ENCODE measurements at places on chromosomes 1 and 21.

DNA sequence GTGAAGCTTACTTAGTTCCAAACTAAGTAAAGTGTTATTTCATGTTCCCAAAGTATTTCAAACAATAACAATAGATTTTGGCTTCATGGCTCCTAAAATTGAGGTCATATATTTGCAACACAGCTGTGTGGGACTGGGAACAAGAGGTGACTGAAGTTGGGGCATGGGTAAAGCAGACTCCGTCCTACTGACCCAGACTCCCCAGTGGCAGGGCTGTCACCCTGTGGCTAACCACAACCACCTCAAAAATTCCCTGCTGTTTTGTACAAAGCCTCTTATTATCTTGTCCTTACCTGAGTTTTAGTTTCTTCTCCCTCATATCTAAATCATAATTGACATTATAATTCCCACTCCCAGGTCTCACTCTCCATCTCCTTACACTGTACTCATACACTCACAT lies 117.6 kb downstream of the PTGER3 start:
- DNase-seq: no peak

GRCh38 chr1:24119489-24119858 lies 7.5 kb upstream of the MYOM3 start:
- DNase-seq: no peak

DNA sequence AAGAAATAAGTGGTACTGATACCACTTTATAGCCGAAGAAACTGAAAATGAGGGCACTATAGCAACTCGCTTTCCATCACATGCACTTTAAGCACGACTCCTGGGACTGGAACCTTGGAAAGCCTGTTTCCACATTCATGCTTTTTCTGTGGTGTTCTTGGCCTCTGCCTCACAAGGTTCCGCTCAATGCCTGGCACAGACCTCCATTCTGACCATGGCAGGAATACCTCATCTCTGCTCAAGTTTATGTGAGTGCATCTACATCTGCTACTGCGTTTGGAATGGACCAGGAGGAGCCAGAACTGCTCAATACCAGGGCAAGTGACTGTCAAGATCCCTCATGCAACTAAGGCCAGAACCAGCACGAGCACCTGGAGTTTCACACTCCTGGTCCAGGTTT lies 11.6 kb downstream of the NGF start:
- no peak for DNase-seq

- no peak for DNase-seq
These were observed 60.2 kb downstream of the RIPK4 start for GRCh38 chr21:41706678-41707077.

- DNase-seq: no peak
These were observed 99.6 kb downstream of the ZZZ3 start for GRCh38 chr1:77582905-77583304.

DNA sequence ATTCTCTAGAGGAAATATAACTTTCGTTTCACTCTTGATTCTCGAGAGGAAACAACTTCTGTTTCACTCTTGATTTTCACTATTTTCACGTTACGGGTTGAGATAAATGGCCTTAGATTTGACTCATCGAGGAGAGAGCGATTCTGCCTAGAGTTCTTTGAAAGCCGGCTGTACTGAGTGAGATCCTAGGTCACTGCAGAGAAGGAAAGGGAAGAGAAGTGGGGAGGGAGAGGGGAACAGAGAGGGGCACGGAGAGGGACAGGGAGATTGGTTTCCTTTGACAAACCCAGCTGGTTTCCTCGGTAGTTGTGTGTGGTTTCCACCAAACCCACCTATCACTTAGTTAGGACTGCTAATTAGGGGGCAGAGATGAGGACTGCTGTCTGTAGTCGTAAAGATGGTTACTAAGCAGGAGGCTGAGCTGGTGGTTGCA lies 21.6 kb upstream of the GPR137B start:
- DNase-seq: no peak

GRCh38 chr1:156420205-156421061 lies 51.4 kb downstream of the RHBG start:
- DNase-seq: no peak

GRCh38 chr1:190147616-190148015 lies 330.0 kb downstream of the BRINP3 start:
- DNase-seq: no peak

GRCh38 chr1:32263744-32264143 lies 12.7 kb downstream of the LCK start:
- DNase-seq: no peak

- no peak for DNase-seq
These were observed 723.2 kb upstream of the CXADR start for GRCh38 chr21:16789636-16790035.

DNA sequence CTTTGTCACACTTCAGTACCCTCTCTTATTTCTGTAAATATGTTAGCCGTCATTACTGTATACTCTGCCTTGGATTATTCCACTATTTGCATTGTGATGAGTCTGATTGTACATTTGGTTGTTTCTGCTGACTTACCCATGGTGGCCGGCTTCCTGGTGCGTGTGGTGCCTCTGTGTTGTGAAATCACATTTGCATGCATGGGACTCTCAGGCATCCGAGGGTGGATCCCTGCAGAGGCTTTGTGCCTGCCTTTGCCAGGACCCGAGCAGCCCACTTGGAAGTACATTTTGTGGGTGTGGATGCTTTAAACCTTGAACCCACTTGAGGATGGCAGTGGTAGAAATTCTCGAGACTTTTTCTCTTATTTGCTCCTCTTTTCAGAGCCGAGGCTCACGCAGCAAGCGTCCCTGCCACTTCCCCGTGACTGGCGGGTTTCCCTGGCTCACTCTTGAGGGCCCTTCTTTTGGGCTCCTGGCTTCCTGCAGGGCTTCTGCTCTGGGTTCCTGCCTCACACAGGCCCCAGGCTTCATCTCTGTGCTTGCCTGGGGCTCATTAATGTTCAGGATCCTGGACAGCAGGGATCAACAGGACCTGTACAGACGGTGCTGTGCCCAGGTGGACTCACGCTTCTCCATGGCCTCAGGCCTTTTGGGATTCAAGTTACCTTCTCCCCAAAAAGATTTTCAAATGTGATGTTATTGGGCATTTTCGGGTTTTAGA lies 36.6 kb downstream of the POFUT2 start:
- no peak for DNase-seq

GRCh38 chr1:58664881-58665280 lies 35.0 kb downstream of the MYSM1 start:
- no peak for DNase-seq

GRCh38 chr1:182677397-182678098 lies 6.8 kb downstream of the RGS8 start:
- DNase-seq: no peak

GRCh38 chr1:245575710-245576109 lies 420.9 kb downstream of the KIF26B start:
- DNase-seq: no peak

- DNase-seq: no peak
These were observed 56.9 kb downstream of the SLC45A1 start for GRCh38 chr1:8374812-8375211.

DNA sequence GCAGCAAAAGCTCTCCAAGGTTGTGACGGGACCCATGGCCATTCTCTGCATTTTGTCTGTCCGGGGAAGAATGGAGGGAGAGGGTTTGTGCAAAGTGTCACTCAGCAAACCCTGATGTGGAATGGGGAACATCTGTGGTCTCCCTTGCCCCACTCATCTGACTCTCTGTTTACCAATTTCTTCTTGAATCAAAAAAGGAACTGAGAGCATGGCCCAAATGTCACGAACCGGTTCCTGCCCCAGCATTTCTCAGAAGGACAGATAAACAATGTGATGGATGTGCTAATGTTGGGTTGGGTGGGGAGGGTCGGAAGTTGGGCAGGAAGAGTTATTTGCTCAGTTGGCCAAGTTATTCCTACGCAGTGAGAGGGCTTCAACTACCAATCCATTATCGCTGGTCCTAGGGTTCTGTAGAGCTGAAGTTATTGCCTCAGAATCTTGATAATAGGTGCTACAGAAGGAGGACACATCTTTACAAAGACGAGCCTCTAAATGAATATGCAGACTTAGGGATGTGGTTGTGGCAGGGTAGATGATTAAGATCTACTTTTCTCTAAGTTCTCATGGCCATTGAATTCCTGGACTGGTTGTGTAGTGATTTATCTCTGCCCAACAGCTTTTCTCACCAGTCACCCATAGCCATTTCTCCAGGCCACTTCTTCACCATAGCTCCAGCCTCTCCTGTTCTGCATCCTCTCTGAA lies 9.6 kb upstream of the DUSP12 start:
- no peak for DNase-seq

DNA sequence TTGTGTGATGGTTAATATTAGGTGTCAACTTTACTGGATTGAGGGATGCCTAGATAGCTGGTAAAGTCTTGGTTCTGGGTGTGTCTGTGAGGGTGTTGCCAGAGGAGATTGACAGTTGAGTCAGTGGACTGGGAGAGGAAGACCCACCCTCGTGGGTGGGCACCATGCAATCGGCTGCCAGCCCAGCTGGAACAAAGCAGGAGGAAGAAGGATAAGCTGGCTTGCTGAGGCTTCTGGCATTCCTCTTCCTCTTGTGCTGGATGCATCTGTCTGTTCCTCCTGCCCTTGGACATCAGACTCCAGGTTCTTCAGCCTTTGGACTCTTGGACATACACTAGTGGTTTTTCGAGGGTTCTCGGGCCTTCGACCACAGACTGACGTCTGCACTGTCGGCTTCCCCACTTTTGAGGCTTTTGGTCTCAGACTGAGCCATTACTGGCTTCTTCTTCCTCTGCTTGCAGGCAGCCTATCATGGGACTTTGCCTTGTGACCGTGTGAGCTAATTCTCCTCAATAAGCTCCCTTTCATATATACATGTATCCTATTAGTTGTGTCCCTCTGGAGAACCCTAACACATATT lies 184.3 kb upstream of the LMO4 start:
- DNase-seq: no peak

DNA sequence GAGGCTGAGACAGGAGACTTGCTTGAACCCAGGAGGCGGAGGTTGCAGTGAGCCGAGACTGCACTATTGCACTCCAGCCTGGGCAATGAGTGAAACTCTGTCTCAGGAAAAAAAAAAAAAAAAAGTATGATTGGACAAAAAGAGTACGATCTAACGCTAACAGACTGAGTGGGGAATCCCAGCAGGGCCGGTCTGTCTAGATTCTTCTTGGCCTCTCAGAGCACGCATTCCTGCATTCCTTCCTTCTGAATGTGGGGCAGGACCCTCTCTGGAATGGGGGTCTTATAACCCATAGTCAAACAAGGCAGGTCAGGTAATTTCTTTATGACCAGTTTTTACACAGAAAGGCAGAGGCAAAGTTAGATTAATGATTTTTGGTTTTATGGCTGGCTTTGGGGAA lies 92.0 kb upstream of the PPM1J start:
- DNase-seq: no peak

DNA sequence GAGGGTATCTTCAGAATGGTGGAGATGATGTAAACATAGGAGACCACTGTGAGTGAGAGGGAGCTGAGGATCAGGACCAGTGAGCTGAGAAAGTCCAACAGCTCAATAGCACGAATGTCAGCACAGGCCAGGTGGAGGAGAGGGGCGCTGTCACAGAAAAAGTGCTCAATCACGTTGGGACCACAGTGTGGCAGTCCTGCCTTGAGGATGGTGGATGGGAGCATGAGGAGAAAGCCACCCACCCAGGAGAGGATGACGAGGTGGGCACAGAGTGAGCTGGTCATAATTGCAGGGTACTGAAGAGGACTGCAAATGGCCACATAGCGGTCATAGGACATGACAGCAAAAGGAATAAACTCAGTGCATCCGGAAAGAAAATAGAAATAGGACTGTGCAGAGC lies 8.1 kb downstream of the OR11L1 start:
- no peak for DNase-seq

DNA sequence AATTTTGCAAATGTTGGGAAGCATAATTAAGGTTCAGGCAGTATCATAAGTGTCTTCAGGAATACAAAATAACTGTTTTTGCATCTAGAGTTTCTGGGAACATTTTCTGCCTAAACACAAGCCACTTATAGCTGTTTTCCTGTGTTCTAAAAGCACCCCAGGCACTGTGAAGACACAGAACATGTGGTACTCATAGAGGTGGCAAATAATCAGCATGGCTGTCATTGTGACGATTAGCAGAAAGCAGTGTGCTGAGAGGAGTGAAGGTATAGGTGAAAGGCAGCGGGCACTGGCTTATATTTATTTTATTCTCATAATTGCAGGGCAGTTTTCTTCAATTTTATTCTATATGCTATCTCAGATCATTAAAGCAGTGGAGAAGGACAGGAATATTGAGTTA lies 119.6 kb downstream of the LRRC53 start:
- DNase-seq: no peak

GRCh38 chr1:205524794-205525101 lies 20.3 kb downstream of the CDK18 start:
- no peak for DNase-seq

GRCh38 chr1:183277821-183278738 lies 92.0 kb downstream of the LAMC2 start:
- DNase-seq: no peak

- DNase-seq: no peak
These were observed 32.1 kb downstream of the EPHX1 start for GRCh38 chr1:225842074-225842473.

GRCh38 chr1:43731867-43732531 lies 24.7 kb downstream of the ST3GAL3 start:
- no peak for DNase-seq

- DNase-seq: no peak
These were observed 1.5 kb downstream of the HMCN1 start for GRCh38 chr1:185735701-185736064.

DNA sequence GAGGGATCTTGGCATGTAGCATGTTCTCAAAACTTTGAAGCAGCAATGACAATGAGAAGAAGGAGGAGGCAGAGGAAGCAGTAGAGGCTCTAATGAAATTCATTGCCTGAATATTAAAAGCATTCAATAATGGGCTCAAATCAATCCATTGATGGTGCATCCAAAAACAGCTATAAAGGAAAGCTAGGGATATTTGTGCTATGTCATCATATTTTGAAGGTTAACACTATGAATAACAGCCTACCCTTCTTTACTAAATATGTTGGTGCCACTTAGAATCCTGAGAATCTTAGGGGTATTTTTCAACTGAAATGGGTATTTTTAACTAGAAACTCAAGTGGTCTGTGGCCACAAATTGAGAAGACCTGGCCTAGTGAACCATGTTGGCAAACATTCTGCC lies 153.7 kb downstream of the SETD4 start:
- DNase-seq: no peak

DNA sequence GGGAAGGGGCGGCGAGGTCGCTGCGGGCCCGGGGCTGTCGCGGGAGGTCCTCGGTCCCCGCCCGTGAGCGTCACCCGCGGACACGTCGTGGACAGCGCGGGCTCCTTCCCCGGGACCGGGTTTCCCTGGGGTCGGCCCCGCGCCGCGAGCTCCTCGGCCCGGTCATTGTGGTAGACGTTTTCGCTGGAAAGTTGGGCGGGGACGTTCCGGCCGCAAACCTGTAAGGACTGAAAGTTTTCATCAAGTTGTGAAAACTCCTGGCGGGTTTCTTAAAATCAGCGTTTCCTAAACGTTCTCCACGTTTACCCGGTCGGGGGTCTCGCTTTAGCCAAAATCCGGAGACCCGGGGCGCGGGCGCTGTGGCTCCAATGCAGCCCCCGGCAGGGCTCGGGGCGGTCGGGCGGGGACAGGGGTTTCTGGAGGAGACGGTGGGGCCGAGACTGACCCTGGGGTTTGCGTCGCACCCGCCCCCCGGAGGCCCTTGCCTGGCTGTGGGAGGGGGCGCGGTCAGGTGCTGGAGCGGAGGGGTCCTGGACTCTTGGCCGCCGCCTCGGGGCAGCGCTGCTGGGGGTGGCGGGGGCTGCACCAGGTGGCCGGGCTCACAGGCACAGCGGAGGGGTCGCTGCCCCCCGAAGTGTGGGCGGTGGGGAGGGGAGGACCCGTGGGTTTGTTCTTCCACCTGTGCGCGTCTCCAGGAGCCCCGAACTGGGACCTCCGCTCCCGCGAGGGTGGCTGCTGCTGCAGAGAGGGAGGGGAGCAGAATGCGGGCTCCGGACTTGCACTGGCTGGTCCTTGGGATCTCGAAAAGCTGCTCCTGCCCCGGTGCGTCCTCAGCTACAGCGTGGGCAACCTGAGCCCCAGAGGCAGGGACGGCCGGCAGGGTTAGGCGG lies 827 bp downstream of the PRKCZ start:
- no peak for DNase-seq

Measured in NCI-H1694 (cell line).